ENCODE measurements at places on chromosomes 3 and 15.

DNA sequence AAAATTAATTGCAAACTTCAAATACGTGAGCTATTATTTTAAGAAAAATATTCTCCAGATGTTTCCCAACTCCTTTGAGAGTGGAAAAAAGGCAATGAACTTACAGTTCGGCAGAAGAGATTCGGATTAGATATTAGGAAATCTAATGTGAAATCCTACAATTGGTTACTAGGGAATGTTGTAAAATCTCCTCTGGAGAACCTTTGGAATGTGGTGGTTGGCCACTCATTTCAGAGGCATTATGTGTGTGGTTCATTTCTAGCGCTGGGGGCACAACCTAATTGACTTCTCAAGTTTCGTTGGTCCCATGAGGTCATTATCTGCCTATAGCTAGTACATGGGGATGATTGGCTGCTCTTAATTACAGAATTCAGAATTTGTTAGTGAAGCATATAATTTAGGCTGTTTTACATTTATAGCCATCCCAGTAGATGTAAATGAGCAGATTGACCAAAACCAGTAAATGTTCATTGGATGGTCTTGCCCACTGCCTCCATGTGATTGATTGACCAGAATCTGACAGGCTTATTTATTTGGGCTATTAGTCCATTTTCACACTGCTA is 34.6 kb upstream of the CMSS1 start:
- DNase-seq, result no peak

DNA sequence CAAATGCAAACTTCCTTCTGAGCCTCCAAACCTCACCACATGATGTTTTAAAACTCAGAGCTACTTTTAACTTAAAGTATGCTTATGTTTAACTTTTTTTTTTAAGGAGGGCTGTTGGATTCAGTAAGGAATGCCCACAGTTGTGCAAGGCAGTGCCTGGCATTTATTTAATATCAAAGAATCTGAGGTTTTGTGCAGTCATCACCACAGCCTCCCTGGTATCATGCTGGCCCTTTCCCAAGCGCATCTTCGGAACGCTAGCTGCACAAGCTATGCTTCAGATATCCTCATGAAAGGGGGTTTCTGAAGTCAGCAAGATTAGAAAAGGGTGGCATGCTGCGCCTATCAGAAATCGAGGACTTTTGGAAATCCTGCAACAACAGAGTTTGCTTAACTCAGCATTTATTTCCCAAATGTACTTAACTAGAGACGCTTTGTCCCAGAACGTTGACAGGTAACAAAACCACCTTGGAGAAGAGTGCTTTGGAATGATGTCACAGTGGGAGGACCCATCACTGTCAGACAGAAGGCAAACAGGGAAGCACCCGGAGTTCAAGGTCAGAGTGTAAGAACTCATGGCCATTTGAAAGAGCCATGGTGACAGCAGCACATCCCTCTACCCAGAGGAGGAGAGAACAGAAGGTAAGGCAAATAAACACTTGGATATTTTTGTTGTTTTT is 120.2 kb upstream of the IGF1R start:
- DNase-seq, result no peak

- DNase-seq, result peak; percentile 93
Measured at GRCh38 chr15:64381000-64381751, at the start of gene PCLAF. PCLAF (minus strand) TSS chr15:64381441; CDS start chr15:64381371, 70 bp downstream.

DNA sequence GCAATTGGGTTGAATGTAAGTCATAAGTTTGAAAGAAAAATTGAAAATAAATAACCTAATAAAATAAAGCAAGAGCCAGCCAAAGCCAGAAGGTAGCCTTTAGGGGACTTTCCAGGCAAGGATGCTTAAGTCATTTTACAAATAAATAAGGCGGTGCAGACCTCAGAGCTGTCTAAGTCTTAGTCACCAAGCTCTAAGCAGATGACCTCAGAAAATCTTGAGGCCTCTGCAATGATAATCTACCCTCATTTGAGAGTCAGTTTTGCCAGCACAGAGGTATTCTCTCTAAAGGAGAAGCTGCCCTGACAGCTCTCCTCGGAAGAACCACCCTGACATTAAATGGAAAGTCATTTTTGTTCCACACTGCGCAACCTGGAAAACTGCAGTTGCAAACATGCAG is 113.9 kb downstream of the OXNAD1 start:
- no peak for DNase-seq

DNA sequence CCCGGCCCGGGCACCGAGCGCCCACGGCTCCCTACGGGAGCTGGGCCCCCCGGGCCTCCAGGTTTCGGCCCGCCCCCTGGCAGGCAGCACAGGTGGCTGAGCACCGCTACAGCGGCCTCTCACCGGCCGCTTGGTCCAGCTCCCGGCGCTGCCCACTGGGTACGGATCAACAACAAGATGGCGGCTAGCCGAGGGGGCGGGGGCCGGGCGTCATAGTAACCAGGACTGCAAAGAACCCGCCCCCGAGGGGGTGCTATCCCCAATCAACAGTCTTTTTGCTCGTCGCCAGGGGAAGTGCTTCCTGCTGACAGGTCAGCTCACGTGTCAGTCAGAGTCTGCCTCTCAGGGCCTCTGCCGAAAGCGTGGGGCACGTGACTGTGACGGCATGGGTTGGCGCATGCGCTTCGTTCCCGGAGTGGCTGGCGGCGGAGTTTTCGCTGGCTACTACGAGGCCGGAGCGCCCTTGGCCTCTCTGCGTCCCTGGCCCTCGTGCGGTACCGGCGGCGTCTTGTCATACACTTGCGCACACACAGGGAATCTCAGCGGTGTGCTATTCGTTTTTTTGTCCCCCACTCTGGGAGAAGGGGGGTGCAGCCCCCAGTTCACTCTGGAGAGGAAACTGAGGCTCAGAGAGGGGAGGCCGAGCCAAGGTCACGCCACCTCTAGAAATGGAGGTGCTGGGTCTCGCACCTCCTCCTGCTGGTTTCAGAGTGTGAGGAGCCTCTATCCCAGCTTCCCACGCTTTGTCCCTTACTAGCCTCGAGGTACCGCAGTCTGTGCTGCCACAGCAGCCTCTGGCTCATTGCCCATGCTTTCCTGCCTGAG is at the start of gene IP6K1:
IP6K1 (minus strand) TSS at position 186 of the 825 bp plus-strand sequence. CDS start 38,502 bp downstream, outside the sequence.
- DNase-seq, result peak; percentile 99

DNA sequence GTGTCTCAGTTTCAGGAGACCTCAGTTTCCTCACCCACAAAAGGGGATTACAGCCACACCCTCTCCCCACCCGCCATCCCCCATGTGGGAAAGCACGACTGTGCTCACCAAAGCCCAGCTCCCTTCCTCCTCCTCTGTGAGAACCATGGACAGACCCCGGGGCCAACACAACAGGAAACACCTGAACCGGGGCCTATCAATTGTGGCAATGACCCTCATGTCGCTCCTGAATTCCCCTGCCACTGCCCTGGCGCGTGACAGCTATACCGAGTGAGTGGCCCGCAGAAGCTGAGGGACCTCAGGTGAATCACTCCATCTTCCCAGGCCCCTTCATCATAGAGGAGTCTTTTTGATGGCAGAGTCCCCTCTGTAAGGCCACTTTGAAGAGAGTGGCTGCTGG is 28.6 kb downstream of the PLEKHO2 start:
- no peak for DNase-seq

- no peak for DNase-seq
Measured at GRCh38 chr15:91564631-91565030, 288.9 kb upstream of the SLCO3A1 start.

DNA sequence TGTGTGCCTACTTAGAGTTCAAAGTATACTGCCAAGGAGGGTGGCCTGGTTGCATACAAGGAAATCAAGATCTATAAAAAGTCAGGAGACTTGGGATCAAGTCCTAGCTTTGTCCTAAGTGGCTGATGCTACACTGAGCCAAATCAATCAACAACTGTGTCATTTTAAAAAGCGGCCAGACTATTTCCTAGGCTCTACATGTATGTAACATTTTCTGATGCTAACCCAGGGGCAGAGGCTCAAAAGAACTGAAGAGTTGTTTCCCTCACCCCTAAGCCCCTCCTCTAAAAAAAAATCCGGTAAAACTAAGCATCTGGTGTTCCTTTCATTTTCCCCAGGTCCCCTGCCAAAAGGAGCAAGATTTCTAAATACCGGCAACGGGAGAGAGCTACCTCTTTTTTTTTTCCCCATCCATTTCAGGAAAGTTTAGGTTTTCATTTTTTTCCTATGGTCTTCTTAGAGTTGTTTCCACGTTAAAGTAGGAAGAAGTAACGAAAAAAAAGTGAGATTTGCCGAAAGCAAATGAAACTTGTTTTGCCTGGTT is 18.8 kb upstream of the CHD2 start:
- no peak for DNase-seq

DNA sequence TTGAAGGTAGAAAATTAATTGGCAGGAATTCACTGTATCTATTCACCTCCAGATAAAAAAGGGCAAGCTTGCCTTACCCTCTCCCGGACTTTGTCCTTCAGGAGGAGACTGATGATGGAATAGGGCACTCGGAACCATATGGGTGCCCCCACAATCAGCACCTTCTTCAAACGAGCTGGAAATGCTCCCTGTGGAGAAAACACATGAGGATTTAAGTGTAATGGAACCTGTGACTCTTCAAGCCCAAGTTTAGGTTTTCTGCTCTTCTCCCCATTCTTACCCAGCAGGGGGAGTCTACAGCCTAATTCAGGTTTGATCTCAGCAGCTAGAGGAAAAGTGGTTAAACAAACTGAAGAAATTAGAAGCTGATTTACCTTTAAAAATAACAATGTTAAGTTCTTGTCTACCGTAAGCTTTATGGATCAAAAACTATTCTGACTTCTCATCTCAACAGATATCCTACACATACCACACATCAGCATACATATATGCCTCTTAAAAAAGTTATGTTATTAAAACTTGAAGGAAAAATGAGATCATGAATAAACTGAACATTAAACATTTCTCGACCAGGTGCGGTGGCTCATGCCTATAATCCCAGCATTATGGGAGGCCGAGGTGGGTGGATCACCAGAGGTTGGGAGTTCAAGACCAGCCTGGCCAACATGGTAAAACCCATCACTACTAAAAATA is 57.5 kb upstream of the SIN3A start:
- DNase-seq, result no peak

DNA sequence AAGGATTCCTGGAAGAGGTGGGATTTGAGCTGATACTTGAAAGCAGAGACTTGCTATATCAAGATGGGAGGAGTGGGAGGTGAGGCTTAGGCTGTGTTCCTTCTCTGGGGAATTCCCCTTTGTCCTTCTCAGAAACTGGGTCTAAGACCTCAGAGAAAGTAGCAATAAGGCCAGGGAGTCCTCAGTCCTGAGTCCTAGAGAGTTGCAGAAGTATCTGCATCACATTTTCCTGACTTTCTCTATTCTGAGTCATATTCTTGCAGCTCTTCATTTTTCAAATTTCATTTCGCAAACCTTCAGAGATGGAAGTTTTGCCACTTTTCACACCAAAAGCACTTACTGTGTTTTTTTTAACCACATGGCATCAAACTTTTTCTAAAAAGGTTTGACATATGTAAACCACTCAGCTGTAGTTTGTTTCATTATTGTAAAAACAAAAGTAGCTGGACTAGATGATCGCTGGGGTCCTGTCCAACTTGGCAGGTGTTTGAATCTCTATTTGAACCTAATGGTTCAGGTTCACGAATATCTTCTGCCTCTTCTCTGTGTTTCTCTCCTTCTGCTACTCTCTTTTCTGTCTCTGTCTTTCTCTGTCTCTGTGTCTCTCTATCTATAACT is 21.3 kb downstream of the COLQ start:
- DNase-seq, result no peak

- DNase-seq, result no peak
Measured at GRCh38 chr3:167481164-167481563, 7.3 kb upstream of the SERPINI2 start.

DNA sequence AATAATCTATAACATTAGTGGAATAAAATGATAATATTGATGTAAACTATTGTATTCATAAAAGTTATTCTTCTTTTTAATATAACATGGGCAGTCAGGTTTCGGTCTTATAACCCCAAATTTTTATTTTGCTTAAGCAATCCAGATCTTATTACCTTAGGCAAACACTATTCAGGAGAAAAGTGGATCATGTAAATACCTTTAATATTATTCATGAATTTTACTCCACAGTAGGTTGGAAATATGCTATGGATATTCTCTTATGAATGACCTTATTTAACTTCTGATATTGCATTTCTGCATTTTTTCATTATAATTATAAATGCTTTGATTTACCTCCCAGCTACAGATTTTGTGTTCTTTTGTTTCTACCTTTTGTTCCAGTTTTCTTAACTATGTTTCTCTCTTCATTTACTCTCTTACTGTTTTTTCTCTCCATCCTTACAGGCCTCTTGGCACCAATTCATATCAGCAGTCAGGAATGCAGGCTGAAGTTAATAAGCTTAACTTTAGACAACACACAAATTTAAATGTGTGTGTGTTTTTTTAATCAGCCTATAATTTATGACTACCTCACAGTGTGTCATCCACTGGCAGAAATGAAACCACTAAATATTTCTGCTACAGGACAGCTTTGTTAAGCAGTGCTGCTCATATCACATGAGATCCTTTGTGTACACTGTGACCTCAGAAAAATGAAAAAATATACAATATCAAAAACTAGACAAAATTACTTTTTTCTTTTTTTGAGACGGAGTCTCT is 111.0 kb downstream of the NSUN3 start:
- DNase-seq, result no peak

GRCh38 chr3:15110206-15110605 is 11.3 kb upstream of the RBSN start:
- DNase-seq, result no peak

DNA sequence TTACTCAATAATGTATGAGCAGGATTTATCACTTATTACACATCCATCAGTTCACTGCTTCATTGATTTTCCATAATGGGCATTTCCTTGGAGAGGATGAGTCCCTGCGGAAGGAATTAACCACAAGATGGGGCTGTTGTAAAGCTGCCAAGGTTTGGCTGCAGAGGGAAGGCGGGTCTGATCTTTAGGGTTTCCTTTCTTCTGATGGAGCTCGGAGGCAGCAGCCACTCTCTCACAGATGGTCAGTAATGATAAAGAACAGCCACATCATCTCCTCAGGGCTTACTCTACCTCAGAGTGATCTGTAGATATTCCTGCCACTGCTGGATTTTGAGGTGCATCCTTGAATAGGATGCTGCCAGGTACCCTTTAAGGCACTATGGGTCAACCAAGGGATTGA is 115.2 kb downstream of the USP13 start:
- DNase-seq, result no peak

DNA sequence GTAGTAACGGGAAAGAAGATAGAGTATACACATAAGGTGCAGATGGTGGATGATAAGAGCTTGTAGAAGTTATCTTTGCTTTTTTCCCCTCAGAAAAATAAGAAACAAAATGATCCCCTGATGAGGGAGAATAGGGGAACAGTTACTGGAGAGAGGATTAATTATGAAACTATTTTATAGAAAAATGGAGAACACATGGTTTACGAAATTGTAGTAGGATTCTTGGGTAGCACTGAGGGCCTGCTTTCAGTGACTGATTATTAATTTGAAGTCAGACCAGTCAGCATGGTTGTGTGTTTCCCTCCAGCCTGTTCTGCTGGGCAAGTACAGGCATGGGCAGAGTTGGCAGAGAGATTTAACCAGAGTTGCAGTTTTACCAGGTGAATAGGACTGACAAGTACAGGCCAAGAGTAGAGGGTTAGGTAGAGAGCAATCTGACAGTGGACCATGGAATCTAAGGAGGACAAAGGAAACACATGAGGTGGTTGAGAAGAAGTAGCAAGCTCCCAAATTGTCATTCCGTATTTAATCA is 5.9 kb downstream of the SLC49A4 start:
- no peak for DNase-seq
